ENCODE measurements at places on chromosomes 11 and 22.

DNA sequence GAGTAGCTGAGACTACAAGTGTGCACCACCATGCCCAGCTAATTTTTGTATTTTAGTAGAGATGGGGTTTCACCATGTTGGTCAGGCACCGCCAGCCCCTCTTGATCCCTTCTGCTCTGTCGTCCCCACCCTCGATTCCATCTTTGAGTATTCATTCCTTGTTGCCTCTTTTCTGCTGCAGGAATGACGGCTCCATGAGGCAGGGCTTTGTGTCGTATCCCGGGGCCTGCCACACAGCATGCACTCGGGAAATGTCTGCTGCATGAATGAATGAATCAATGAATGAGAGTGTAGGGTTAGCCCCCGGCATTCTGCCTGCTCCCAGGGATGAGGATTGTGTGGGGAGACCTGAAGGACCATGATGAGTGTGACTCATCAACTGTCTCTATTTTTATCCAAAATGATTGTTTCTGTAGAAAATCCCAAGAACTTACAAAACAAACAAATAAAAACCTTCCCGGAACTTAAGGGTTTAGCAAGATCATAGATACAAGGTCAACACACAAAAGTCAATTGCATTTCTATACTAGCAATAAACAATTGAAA, 54.6 kb upstream of the SLC22A12 start:
- DNase-seq = no peak

GRCh38 chr22:30947816-30948454, 20.6 kb downstream of the MORC2 start:
- DNase-seq = peak; percentile 34

GRCh38 chr11:134987223-134987768, 575.3 kb upstream of the B3GAT1 start:
- no peak for DNase-seq

GRCh38 chr11:60469723-60470122, 14.1 kb downstream of the MS4A1 start:
- DNase-seq = no peak

DNA sequence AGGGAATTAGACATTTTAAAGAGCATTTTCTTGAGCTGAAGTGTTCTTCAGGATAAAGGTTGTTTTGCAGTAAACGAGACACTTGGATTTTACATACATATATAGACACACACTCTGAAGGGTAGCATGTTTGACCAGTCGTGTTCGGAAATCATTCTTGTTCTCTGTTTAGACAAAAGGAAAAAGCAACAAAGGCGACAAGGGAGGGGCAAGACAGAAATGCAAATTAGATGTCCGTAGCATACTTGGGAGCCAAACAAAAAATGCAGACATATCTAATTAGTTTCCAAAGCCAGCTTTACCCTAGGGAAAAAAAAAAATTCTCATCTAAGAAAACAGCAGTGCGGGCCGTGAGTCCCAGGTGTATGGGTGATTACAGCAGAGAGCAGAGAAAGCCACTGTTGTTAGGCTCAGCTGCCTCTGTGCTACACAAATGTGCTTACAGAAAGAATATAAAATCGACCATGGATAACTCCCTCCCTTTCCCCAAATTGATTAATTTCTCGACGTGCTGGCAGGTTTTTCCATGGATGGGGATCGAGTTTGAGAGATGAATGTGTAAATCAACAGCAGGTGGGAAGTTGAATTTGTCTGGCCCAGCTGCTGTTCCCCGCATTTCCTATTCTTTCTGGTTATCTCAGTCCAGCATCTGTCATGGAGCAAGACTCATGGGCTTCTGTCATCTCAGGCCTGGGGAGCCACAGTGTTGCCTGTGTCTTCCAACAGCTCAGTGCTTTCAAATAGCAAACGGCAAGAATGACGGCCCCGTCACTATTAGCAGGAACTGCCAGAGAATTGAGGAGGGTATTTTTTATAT, 176.5 kb upstream of the TTC12 start:
- DNase-seq = no peak

- DNase-seq = no peak
Measured at GRCh38 chr11:70913715-70914231, 338.6 kb downstream of the SHANK2 start.

DNA sequence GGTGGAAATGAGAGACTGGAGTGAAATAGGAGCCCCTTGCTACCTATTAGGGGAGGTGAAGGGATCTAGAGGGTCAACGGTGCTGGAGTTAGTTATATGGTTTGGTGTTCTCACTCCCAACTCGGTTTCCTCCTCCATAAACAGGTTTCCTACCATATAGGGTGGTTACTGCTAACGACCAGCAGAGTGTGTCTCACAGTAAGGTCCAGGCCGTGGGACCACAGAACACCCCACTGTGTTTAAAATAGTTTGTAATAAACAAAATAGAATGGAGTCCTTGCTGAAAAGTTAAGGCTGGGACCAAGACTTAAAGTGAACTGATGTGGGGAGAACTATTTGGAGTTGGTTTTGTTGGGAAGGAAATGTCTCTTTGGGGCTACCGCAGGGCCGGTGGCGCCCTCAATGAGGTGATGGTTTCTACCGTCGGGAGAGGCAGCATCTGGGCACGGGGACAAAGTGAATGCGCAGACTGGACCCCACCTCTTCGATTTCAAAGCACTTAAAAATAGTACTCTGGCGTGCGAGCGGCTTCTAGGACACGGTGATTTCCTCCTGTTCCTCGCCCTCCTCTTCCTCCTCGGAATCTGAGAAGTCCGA, 4.5 kb downstream of the DBX1 start:
- no peak for DNase-seq

DNA sequence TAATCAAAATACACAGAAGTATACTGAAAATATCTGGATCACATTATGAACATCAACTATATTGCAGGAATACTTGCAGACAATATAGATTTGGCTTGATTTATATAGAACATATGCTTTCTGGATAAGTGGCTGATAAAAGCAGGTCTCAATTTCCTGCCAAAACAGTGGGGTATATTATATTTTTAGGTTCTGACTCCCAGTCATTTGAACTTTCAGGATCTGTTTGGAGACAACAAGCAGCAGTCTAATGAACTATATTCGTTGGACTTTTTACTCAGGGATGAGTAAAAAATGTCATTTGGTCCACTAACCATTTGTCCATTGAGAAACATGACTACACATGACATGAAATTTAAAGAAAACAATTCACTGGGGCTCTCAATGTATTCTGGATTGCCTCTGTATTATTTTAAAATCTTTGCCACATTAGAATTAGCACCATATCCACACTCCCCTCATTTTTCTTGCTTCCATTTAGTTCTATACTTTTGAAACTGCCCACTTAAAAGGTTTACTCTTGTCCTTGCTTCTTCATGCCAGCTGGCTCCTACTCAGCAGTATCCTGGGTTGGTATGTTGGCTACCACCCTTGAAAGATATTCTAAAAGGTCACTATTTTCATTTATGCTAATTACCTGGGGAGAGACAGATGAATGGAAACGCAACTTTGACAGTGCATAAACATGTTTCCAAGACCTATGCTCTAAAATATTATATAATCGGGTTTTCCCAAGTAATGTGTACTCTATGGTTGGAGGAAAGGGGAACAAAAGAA, 153.0 kb downstream of the APOL5 start:
- no peak for DNase-seq

GRCh38 chr11:112606656-112607055, 346.0 kb upstream of the PLET1 start:
- DNase-seq = no peak

DNA sequence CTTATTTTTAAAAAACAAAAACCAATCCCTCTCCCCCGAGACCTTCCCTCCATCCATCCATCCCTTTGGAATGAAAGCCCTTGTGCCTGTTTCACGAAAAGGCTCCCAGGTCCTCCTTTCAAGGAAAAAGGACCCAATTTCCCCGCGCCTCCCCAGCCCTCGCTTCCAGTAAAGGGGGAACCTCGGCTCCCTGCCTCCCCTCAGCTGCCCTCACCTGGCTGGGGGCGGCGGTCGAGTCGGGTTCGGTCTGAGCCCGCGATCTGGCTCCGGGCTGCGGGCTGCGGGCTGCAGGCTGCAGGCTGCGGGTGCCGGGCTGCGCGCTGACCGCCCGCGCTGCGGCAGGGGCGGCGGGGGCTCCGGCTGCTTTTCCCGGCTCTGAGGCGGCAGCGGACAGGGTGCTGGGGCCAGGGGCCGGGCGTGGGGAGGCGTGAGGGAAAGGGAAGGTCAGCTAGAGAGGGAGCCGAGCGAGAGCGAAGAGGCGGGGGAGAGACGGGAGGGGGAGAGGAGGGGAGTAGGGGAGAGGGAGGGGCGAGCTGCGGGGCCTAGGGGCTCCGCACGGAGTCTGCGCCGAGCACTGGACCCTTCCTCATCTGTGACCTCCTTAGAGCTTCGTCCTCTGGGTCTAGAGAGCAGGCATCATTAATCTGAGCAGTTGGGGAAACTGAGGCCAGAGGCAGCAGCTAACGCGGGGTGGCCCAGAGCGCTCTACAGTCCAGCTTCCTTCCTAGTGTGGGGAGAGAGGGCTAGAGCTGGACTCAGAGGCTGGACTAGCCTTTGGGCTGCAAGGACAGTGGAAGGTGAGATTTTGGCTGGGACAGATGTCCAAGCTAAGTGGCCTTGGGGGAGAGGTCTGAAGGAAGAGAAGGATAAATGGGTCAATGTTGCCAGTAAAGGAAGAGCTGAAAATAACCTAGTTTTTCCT, at the start of gene C1QTNF4:
Gene C1QTNF4, minus strand, starts transcription at position 478 of the 922 bp plus-strand sequence. CDS start 3,601 bp downstream, outside the sequence.
- DNase-seq = no peak

DNA sequence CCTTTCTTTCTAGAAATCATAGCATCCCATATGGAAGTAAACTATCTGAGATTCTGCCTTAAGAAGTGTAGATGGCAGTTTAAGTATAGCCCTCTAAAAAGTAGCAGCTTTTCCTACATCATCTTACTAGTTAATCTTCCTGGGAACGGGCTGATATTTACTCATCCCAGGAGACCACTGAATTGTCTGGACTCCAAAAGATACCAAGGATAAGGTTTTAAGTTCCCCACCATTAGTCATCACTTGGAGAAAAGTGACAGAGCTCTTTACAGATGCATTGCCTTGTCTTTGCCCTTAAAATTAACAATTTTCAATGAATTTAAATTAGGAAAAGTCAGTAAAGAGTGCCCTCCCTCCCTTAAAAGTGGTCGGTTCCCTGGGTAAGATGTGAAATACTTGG, 129.5 kb downstream of the MAML2 start:
- peak; percentile 75 for DNase-seq

GRCh38 chr11:45920531-45921477, 1.7 kb upstream of the LARGE2 start:
- no peak for DNase-seq

DNA sequence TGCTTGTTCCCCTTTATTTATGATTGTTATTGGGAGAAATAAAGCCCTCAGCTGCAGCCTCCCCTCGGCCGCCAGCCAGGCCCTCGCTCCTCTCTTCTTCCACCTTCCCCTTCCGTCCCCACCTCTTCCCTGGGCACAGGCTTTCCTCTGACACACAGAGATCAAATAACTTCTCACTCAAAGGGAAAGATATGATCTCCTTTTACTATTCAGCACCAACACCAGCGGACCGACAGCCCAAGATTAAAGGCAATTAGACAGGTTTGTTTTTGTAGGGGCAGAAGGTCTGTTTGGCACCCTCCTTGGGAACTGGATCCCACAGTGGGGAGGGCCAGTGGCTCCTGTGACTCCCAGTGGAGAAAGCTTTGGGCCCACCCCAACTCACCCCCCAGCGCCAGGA, 23.0 kb downstream of the NECTIN1 start:
- DNase-seq = no peak

DNA sequence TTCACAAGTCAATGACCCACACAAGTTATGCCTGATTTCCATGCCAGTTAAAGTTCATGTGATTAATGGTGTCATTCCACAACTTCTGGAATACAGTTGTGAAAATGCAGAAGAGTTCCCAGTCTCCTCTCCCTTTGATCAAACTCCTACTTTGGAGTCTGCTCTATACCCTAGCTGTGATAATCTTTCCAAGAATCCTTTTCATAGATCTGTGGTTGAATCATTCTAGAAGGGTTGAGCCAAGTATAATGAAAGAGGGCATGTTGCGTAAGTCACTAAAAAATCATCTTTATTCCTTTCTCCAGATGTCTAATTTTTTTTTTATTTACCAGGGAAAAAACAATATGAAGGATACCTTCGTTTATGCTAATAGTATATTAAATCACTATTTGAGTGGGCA, 89.7 kb upstream of the CARD18 start:
- DNase-seq = peak; percentile 60

GRCh38 chr11:2235588-2236326, 34.6 kb downstream of the ASCL2 start:
- DNase-seq = no peak

- no peak for DNase-seq
Measured at GRCh38 chr11:120702656-120703055, 191.1 kb downstream of the GRIK4 start.

GRCh38 chr11:73217810-73218105, 323 bp upstream of the P2RY2 start:
- DNase-seq = no peak

- DNase-seq = no peak
Measured at GRCh38 chr11:109347304-109347703, 74.7 kb upstream of the C11orf87 start.

DNA sequence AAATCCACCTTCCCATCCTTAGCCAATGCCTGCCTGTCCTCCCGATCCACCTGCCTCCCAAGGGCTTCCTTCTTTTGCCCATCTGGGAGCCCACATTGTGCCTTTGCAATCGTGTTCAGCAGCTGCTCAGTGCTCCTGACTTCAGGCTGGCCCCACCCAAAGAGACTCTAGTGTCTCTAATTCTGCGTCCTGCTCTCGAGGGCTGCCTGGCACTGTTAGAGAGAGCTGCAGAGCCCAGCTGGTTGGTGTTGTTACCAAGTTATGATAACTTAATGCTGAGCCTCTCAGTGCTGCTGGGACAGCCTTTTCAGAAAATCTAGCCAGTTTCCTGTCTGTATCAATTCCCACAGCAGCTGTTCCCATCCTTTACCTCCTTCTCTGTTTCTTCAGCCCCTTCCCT, 69.1 kb downstream of the MICAL2 start:
- no peak for DNase-seq

GRCh38 chr11:21520244-21520643, 672.6 kb upstream of the ANO5 start:
- no peak for DNase-seq

GRCh38 chr22:31227186-31227585, 15.1 kb downstream of the LIMK2 start:
- no peak for DNase-seq

- no peak for DNase-seq
Measured at GRCh38 chr11:9645881-9646280, 18.0 kb upstream of the SWAP70 start.

GRCh38 chr11:69948256-69949141, 129.3 kb upstream of the FGF3 start:
- no peak for DNase-seq

GRCh38 chr11:69091638-69092165, 43.0 kb downstream of the TPCN2 start:
- DNase-seq = no peak

DNA sequence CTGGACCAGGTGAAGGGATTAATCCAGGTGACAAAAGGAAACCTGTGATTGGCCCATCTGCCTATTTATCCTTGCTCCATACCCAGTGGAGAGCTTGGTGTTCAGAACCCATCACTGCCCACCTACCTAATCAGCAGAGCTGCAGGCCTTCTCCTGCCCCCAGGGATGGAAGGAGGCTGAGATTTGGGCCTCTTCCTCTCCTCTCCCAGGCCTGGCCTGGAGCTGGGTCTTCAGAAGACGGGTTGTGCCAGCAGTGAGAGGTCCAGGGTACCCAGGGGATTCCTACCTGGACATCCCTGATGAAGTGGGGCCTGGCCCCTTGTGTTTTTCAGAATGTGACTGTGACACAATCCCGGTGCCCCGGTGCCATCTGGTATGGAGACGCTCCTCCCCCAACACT, 80.3 kb upstream of the MYOD1 start:
- no peak for DNase-seq

GRCh38 chr11:95680169-95680929, 109.2 kb downstream of the FAM76B start:
- DNase-seq = peak; percentile 76

All from fibroblast of skin of left quadriceps (primary cell).